HS-5 (cell line): ENCODE measurements at places on chromosomes 7 and 10.

GRCh38 chr10:78426181-78426580, 392.5 kb downstream of the RPS24 start:
- no peak for DNase-seq

DNA sequence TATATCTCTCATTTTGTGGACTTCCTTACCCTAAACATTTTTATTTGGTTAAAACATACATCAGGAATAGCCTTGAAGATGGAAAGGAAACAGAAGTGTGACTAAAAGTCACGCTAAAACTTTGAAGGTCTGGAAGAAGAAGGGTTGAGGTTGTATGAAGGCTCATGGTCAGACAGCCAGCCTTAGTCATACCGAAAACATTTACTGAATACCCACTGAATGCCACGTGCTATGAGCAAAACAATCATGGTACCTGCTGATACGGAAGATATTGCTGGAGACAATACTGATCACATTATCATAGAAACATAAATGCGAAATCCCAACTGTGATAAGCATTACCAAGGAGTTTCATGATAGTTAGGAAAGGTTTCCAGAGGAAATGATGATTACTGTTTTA, 64.0 kb downstream of the PDZD8 start:
- no peak for DNase-seq

GRCh38 chr7:136308230-136308629, 331.1 kb upstream of the MTPN start:
- no peak for DNase-seq

- no peak for DNase-seq
Observed at GRCh38 chr7:106644999-106645398, 16.0 kb downstream of the CCDC71L start.

DNA sequence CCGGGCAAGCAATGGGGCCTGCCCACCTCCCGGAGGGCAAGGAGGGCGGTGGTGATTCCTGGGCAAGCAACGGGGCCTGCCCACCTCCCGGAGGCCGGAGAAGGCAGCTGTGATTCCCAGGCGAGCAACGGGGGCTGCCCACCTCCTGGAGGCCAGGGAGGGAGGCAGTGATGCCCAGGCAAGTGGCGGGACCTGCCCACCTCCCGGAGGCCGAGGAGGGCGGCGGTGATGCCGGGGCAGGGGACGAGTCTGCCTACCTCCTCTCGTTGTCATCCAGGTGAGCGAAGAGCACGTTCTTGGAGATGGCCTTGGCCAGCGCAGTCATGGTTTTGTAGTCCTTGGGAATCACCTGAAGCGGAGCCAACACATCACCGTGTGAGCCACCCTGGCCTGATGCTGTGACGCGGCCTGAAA, 49.5 kb upstream of the DNAAF5 start:
- no peak for DNase-seq

GRCh38 chr10:1874533-1874932, 137.2 kb upstream of the ADARB2 start:
- DNase-seq: no peak

- no peak for DNase-seq
Observed at GRCh38 chr7:135512135-135512887, 2.4 kb upstream of the CNOT4 start.

GRCh38 chr7:91151916-91152315, 112.3 kb upstream of the FZD1 start:
- DNase-seq: no peak
